Type B pancreatic cell (in vitro differentiated cells): ENCODE measurements at places on chromosomes 6 and 20. TPM values are rescaled to one million over a fixed set of nuclear protein-coding genes. Genes with fewer than 3 reads are reported as not detected.

DNA sequence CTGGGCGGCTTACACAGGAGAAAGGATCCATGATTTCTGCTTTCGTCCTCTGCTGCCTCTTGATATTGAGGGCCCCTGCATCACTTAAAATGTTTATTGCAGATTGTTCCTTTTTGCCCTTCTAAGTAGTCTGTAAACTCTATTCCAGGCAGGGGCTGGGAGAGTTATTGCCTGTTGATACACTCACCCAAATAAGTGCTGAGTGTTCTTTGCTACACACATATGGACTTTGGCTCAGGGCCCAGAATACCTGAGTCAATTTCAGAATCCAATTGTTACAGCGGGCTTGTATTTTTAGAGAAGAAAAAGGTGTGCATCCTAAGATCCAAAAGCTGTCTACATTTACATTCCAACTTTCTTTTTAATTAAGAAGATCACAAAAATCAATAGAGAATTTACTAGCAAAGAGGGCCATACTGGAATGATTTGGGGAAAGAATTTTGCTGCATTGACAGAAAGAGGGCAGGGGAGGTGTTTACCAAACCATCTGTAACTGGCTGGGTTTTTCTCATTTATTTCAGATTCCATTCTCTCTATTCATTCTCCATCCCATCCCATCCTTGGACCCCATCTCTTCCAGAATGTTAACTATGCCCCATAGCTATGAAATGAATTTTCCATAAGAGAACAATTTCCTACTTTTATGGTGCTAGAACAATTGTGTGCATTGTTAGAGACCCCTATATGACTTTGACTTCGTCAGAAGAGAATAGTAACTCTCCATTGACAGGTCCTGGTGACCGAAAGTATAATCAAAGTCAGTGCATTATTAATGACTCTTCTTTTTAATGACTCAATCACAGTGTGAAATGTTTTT lies 959.9 kb upstream of the FLRT3 start:
- no peaks in the 10 kb centered on the region for H3K27me3 ChIP-seq
- no peak overlapping the region for H3K4me3 ChIP-seq
- no peaks in the 10 kb centered on the region for H3K36me3 ChIP-seq
- H3K4me1 ChIP-seq: peaks cover 5% of the 10 kb centered on the region
- DNase-seq: no peak

- no peak overlapping the region for H3K4me3 ChIP-seq
- peaks cover 67% of the 10 kb centered on the region for H3K27me3 ChIP-seq
- DNase-seq: no peak
- H3K4me1 ChIP-seq: no peaks in the 10 kb centered on the region
- H3K27ac ChIP-seq: no peak overlapping the region
These were observed 59.4 kb upstream of the NKX2-2 start for GRCh38 chr20:21573259-21573658.

Gene MEA1
- total RNA-seq: 54.1 and 67.5 TPM in 2 replicates

DNA sequence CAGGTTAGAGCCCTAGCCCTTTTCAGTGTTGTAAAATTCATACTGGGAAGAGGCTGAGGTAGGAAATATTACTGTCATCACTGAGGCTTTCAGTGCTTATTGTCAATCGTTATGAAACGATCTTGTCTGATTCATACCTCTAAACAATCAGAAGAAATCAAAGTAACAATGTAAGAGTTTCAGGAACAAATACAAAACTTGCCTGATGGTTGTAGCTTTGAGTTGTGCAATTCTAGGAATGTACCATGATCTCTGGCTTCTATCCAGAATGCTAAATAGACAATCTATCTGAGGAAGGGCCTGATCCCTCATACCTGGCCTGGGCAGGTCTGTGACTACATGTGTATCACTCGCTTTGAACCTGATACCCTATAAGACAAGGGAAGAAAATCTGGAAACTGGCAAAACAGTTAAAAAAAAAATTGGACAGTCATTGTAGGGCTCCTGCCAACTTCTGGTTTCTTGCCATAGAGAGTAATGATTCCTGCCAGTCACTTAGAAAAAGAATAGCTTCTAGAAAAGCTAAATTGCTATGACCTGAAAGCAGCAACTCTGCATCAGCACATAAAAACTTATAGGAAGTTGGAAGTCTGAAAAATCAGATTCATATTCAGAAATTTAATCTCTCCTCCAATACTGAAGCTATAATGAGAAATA lies 234.7 kb downstream of the BTBD9 start:
- H3K4me1 ChIP-seq: peaks cover 11% of the 10 kb centered on the region
- no peak overlapping the region for H3K4me3 ChIP-seq

DNA sequence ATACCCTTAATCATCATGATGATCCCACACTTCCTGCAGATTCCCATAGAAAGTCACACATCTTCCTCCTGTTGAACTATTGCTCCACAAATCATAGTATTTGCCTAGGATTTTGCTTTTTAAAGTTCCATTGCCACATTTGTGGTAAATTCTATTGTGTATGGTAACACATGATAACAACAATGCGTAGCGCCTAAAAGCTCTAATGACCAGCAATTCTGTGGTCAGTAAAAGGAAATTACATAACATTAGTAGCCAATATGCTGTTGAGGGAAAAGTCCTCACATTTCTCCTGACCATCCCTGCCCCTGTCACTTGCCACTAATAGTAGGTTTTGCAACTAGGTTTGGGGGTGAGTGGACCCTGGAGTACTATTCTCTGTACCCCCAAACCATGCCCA lies 31.8 kb upstream of the PDE7B start:
- H3K27ac ChIP-seq: no peak overlapping the region
- H3K4me3 ChIP-seq: no peak overlapping the region
- H3K4me1 ChIP-seq: peaks cover 4% of the 10 kb centered on the region
- no peak for DNase-seq

DNA sequence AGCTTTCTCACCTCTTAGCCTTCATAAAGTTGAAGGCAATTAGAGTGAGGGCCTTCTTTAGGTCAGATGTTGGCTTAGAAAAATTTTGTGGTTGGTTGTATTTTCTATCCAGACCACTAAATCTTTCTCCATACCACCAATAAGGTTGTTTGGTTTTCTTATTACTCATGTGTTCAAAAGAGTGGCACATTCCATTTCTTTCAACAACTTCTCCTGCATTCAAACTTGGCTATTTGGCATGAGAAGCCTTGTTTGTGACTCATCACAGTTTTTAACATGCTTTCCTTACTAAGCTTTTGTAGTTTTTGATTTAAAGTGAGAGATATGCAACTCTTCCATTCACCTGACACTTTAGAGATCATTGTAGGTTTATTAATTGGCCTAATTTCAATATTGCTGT lies 949.6 kb downstream of the TBC1D32 start:
- no peaks in the 10 kb centered on the region for H3K36me3 ChIP-seq
- no peaks in the 10 kb centered on the region for H3K4me1 ChIP-seq
- no peak overlapping the region for H3K4me3 ChIP-seq

Gene AIF1
- 0.59 and 3.8 TPM in 2 replicates for total RNA-seq

DNA sequence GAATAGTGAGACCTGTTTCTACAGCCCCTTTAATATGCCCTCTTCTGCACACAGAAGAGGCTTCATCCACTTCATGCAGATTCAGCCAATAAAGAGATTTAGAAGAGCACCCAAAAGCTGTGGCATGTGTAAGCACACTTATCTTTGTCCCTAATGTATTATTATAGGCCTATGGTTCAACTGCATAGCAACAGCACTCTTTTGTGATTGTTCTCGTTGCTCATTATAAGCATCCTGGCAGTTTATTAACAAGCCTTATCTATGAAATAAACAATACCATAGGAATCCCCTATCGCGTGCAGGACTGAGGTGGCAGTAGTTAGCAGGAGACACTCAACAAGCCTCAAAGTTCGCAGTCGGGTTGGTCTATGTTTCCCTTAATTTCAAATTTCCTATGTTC lies 138.5 kb upstream of the BEND6 start:
- no peaks in the 10 kb centered on the region for H3K27me3 ChIP-seq
- DNase-seq: no peak
- H3K4me1 ChIP-seq: peaks cover 29% of the 10 kb centered on the region
- H3K4me3 ChIP-seq: no peak overlapping the region

Gene TP53TG5
- 0.57 TPM in 1 of 2 replicates, not detected in the other for total RNA-seq

DNA sequence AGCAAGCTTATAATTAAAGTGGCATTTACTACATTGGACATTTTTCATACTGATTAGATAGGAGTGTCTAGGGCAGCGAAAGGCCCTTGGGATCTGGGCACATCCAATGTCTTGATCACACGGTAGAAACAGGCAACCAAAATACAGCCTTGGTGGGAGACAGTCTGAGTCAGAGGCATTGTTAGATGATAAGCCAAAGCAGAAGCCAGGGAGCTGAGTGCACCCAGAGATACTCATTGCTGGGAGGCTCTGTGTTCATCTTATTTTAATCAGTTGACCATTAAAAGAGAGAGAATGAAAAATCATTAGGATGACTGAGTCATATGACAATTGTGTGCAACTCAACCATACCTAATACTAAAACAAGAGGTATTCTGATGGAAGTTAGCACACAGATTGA lies 109.5 kb downstream of the LCA5 start:
- no peak overlapping the region for H3K4me3 ChIP-seq
- no peaks in the 10 kb centered on the region for H3K36me3 ChIP-seq
- DNase-seq: no peak
- no peak overlapping the region for H3K27ac ChIP-seq
- no peaks in the 10 kb centered on the region for H3K27me3 ChIP-seq

GRCh38 chr6:35391240-35391968 lies 49.0 kb downstream of the PPARD start:
- peaks cover 6% of the 10 kb centered on the region for H3K36me3 ChIP-seq
- peaks cover 27% of the 10 kb centered on the region for H3K4me1 ChIP-seq
- H3K27me3 ChIP-seq: no peaks in the 10 kb centered on the region
- no peak overlapping the region for H3K4me3 ChIP-seq
- DNase-seq: no peak

Gene ZC3H12D
- 0.58 and 0.98 TPM in 2 replicates for total RNA-seq

DNA sequence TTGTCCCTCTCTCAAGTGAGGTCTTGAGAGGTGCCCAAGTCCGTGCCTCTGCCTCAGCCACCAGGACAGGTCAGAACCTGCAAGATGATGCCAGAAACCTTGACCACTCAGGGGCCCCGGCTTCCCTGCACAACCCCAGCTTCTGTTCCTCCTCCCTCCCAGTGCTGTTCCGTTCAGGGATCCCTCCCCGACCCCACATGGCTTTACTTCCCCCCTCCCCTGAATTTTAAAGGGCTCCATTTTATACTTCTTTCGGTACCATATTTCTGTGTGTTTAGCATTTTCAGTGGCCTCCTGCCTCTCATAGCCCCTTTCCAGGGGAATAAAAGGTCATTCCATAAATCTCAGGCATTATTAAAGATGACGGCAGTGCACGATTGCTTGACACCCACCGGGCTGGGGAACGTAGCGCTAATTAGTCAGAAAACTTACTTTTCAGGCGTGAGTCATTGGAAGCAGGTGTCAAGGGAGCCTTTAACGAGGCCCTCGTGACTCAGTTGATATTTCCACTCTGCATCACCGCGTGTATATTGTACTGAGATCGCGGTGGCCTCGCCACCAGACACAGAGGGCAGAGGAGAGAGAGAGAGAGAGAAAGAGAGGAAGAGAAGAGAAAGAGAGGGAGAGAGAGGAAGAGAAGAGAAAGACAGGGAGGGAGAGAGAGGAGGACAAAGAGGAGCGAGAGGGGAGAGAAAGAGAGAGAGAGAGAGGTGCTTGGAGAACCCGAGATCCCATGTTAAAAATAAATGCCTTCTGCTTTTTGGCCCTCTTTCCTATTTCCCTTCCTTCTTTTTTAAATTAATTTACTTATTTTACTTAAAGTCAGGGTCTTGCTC lies 21.3 kb downstream of the KCNG1 start:
- peaks cover 4% of the 10 kb centered on the region for H3K4me1 ChIP-seq
- no peaks in the 10 kb centered on the region for H3K27me3 ChIP-seq
- H3K36me3 ChIP-seq: peaks cover 11% of the 10 kb centered on the region

- DNase-seq: no peak
- peaks cover 21% of the 10 kb centered on the region for H3K4me1 ChIP-seq
- H3K27me3 ChIP-seq: no peaks in the 10 kb centered on the region
- H3K4me3 ChIP-seq: no peak overlapping the region
- H3K36me3 ChIP-seq: no peaks in the 10 kb centered on the region
These were observed 77.1 kb downstream of the TBC1D7 start for GRCh38 chr6:13251242-13251641.

DNA sequence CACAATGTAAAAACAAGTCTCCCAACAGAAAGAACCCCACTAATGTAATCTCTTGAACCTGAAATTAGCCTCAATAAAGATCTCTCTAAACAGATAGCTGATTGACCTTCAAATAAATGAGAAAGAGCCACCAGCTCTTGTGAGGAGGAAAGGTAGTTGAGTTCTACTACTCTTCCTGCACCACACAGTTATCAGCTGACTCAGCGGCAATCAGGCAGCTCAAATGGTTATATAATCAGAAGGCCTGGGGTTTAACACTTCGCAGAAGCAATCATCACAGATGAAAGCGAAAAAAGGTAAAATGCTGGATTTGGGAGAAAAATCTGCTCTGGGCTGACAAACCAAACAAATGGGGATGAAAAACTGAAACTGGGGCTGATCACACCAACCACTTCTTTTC lies 91.8 kb downstream of the CHD6 start:
- H3K27ac ChIP-seq: no peak overlapping the region
- H3K4me1 ChIP-seq: peaks cover 23% of the 10 kb centered on the region
- no peaks in the 10 kb centered on the region for H3K27me3 ChIP-seq
- DNase-seq: no peak

Gene PSMB8
- total RNA-seq: 17.3 and 36.8 TPM in 2 replicates

GRCh38 chr6:148325316-148326068 lies 17.1 kb upstream of the SASH1 start:
- H3K4me1 ChIP-seq: peaks cover 32% of the 10 kb centered on the region
- no peak for DNase-seq
- H3K27me3 ChIP-seq: no peaks in the 10 kb centered on the region
- H3K27ac ChIP-seq: peak overlapping the region; percentile 81
- H3K4me3 ChIP-seq: no peak overlapping the region

GRCh38 chr6:20197251-20197650 lies 15.0 kb downstream of the MBOAT1 start:
- H3K27ac ChIP-seq: peak overlapping the region; percentile 21
- peaks cover 26% of the 10 kb centered on the region for H3K4me1 ChIP-seq
- H3K36me3 ChIP-seq: peaks cover 14% of the 10 kb centered on the region
- no peak for DNase-seq
- peak overlapping the region; percentile 18 for H3K4me3 ChIP-seq

DNA sequence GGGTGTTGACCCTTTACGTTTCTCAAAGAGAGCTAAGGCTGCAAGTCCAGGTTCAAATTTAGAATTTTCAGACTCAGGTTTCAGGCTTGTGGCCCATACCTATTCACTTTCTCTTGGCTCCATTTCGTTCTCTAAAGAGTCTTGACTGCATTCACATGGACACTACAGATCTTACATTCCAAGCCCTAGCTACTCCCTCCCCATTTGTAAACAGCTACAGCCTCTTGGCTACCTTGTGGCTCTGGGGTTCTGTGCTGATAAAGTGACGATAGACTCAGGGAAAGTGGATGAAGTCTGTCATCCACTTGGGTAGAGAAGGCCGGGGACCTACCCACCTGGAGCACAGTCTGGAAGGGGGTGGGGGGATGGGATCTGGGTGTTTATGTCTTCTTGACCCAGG lies 503.3 kb downstream of the LMBRD1 start:
- no peaks in the 10 kb centered on the region for H3K4me1 ChIP-seq
- no peak overlapping the region for H3K27ac ChIP-seq
- no peaks in the 10 kb centered on the region for H3K36me3 ChIP-seq
- no peaks in the 10 kb centered on the region for H3K27me3 ChIP-seq
- no peak for DNase-seq

Gene COL10A1
- total RNA-seq: 0.14 TPM in 2 replicates
